Spinal cord (tissue), 10 donors: ENCODE measurements at places on chromosomes 11 and 22.

- no peak for DNase-seq
These were observed 3.8 kb upstream of the CYB5R2 start for GRCh38 chr11:7677071-7677470.

DNA sequence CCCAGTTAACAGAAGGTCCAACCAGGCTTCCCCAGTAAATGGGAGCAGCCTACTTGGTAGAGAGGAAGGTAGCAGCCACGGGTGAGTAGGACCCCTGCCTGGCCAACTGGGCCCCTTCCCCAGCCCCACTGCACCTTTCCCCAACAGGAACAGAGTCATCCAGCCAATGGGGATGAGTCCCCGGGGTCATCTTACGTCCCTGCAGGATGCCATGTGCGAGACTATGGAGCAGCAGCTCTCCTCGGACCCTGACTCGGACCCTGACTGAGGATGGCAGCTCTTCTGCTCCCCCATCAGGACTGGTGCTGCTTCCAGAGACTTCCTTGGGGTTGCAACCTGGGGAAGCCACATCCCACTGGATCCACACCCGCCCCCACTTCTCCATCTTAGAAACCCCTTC lies 6.6 kb downstream of the RIC8A start:
- no peak for DNase-seq

GRCh38 chr11:19345519-19345847 lies 104.7 kb upstream of the E2F8 start:
- no peak for DNase-seq

GRCh38 chr11:46305295-46305694 lies 27.8 kb downstream of the CREB3L1 start:
- DNase-seq = no peak

- no peak for DNase-seq
These were observed 194.3 kb upstream of the BDNF start for GRCh38 chr11:27894552-27894951.

GRCh38 chr11:70468256-70469195 lies 70.2 kb downstream of the CTTN start:
- DNase-seq = no peak

DNA sequence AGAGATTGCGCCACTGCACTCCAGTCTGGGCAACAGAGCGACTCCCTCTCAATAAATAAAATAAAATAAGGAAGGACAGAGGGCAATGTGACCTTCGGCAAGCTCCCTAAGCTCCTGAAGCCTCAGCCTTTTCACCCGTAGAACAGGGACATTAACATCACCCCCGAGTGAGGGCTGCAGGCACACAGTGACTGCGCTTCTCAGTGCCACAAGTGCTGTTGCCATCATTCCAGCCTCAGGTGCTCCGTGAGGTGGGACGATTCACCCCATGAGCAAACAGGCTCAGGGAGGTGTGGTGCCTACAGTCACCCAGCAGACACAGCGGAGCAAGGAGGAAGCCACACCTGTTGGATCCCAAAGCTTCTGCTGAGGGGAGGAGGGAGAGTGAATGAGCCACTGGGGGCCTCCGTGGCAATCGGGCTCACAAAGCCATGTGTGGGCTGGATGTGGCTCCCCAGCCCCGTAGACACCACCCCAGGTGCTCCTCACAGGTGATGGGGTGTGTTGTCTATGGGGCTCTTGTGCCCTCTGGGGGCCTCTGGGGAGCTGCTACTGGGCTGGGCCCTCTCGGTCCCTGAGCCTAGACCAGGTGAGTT lies 9.1 kb upstream of the TCF20 start:
- DNase-seq = no peak

GRCh38 chr11:95148406-95148805 lies 58.8 kb downstream of the ENDOD1 start:
- DNase-seq = no peak

DNA sequence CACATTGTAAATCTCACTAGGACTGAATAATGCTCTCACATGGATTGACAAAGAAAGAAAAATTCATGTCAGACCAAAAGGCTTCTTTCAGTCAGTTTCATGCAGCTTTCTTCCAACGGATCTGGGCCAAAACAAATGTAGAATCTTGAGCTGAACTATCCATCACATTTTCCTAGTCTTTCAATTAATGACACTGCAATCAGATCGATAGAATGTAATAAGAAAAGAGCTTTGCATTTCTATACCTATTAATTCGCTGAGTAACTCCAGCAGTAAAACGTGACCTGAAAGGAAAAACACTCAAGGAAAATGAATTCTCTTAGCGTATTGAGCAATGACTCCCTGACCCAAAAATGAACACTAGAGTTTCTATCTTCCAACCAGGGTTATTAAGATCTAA lies 194.8 kb upstream of the BLID start:
- DNase-seq = no peak

DNA sequence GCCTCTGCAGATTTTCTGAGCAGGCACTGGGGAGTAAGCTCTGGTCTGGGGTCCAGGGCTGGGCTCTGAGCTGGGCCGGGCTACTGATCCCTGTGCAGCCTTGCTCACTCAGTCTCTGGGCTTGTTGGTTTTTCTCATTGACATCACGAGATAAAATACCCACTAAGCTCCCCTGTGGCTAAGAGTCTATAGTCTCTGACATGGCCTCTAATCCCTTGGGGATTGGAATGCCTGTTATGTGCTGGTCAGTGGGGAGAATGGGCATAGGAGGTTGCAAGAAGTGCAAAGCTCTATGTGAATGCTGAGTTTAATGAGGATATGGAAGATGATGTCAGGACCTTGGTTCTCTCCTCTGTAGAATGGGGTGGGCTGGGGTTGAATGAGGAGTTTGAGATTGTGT lies 23.3 kb downstream of the ELF5 start:
- no peak for DNase-seq

- DNase-seq = peak; percentile 98
These were observed 51.7 kb downstream of the FLI1 start for GRCh38 chr11:128745311-128746136.

GRCh38 chr11:48005831-48006270 lies 25.5 kb downstream of the PTPRJ start:
- DNase-seq = no peak

- DNase-seq = no peak
These were observed 122.2 kb downstream of the DCDC1 start for GRCh38 chr11:31247321-31247720.

GRCh38 chr11:78076733-78077403 lies 2.8 kb downstream of the NDUFC2 start:
- no peak for DNase-seq

- DNase-seq = no peak
These were observed 670 bp downstream of the MAPK8IP1 start for GRCh38 chr11:45885921-45886721.

DNA sequence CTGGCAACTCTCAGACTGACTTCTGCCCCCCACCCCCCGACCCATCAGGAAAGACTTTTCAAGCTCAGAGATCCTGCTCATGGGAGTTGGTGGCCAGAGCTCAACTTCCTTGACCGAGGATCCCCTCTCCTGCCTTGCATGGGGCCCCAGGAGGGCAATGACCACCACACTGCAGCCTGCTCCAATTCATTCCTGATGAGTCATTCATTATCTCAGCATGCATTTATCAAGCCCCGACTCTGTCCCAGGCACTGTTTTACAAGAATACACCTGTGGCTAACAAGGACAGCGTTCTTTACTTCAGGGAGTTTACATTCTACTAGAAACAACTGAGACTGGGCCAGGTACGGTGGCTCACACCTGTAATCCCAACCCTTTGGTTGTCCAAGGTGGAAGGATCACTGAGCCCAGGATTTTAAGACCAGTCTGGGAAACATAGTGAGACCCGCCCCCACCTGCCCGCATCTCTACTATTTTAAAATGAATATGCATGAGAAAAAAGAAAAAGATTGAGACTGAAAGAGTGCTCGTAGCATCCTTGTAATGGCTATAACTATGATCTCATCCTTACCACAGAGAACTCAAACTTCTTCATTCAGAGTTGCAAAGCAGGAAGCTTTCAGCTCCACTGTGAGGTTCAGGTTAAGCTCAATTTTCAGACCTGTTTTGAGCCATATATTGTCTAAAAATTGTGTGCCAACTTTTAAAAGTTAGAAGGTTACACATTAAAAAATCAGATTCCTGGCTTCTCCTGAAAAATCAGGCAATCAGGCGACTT lies 60.4 kb downstream of the FEZ1 start:
- no peak for DNase-seq
